A549 (cell line): ENCODE measurements at places on chromosomes 5 and 9.

DNA sequence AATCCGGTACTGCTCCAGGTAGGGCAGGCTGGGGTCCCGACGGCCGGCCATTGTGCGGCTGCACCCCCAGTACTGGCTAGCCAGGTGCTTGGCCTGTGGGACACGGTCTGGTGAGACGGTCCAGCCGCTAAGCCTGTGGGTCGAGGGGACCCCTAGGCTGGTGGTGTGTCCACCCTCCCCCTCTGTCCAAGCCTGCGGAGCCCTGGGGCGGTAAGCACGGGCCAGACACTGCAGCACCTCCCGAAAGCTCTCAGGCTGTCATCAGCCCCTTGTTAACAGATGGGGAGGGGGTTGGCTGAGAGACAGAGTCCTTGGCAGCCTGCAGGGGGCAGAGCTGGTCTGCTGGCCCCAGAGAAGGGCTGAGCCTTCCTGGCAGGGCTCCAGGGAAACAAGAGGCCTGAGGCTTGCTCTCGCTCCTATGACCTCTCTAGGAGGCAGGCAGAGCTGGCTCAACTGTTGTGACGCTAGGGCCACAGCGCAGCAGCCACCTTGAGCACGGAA is 11.8 kb upstream of the MRNIP start:
- DNase-seq, result peak; percentile 56

GRCh38 chr9:116549061-116549664 is 137.9 kb upstream of the TRIM32 start:
- peak; percentile 95 for DNase-seq

GRCh38 chr9:76571288-76571687 is 112.3 kb downstream of the GCNT1 start:
- no peak for DNase-seq

GRCh38 chr5:178899289-178899688 is 3.6 kb downstream of the ZFP2 start:
- DNase-seq, result no peak

GRCh38 chr9:8769153-8769552 is 969.6 kb upstream of the DMAC1 start:
- DNase-seq, result no peak

- DNase-seq, result no peak
Measured at GRCh38 chr5:36054647-36055046, 12.0 kb downstream of the UGT3A2 start.

DNA sequence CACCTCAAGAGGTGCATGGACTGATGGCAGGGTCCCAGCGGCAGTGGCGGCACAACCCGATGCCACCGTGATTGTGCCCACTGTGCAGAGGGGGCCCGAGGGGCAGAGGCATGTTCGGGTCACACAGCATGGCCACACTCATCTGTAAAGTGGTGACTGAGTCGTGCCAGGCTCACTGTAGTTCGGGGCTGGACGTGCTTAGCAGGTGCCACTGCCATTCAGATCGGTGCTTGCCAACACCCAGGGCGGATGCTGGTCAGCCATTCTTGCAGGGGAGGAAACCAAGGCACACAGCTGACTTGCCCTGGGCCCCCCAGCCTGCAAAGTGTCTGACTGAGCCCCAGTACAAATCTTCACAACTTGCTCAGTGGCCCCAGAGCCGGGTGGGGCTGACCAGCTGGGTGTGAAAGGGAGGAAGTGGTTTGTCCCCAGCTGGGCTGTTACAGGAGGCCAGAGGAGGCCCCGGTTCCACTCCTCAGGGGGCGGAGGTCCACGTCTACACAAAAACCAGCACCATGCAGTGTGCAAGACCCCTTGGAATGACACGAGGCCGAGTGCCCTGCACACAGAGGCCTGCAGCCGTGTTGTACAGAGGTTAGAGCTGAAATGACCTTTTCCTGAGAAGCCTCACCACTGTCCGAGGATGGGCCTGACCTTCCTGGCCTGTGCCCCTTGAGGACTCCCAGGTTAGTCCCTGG is 17.9 kb downstream of the FGD3 start:
- DNase-seq, result no peak

- peak; percentile 61 for DNase-seq
Measured at GRCh38 chr9:111969061-111969460, 72.4 kb downstream of the UGCG start.

DNA sequence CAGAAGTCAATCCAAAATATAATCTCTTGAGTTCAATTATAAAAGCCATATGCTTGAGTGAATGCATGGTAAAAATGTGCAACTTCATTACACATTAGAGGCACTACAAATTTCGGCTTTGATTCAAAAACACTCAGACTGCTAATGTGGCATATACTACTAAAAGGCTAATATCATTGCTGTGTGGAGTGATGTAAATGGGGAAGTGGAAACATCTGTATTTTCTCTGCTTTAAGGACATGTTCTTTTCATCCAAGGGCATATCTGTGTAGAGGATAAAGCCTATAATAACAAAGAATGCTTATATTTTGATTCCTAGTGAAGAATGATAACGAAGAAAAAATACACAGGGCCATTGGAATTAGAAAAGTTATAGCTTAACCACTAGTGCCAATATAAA is 643.9 kb upstream of the ZNF608 start:
- no peak for DNase-seq

- DNase-seq, result peak; percentile 15
Measured at GRCh38 chr9:116951588-116952435, 264.7 kb downstream of the TRIM32 start.

DNA sequence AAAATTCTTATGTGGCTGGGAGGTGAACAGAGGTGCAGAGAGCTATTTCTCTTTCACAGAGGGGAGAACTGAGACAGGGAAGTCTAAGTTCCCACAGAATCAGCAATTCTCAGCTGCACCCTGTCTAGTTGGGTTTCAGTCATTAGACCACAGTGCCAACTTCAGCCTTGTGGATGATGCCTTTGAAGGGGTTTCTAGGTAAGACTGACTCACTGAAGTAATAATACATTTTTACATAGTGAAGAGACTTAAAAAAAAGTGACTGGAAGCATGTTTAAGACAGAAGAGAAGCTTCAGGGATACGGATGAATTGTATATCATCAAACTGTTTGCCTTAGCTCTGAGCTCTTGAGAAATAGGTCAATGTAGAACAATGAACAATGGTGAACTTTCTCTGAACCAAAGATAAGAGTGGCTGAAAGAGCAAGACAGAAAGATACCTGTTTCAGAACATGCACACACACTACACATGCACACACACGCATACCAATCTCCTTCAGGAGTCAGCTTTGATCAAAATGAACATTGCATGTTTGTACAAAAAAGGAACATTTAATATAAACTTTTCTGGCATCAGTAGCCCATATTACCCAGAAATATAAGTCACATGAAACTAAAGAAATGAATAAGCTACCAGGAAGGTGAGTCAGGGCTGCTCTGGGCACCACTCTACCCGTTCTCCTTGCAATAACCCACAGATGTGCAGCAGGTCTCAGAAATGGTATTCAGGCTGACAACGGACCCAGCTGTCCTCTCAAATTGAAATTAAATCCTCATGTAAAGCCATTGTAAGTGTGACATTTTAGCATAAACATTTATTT is 12.6 kb upstream of the FYB1 start:
- DNase-seq, result peak; percentile 62

GRCh38 chr5:10639846-10640368 is 76.0 kb downstream of the ANKRD33B start:
- DNase-seq, result no peak

GRCh38 chr5:127294829-127295228 is 4.2 kb downstream of the MEGF10 start:
- no peak for DNase-seq

DNA sequence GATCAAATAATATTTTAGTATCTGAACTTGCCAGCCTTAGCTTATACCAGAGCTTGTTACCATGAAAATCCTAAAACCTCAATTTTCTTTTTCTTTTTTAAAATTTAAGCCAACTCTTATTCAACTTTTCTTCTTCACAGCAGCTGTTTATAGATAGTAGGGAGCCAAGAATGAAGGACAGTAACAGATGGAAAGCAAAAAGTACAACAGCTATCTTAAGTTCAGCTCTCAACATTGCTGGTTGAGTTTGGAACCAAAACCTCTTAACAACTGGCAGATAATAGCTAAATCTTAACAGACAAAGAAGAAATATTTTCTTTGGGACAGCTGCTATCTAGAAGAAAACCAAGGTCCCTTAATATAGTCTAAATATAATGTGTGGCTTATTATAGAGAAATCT is 74.7 kb downstream of the PJA2 start:
- no peak for DNase-seq

GRCh38 chr5:96922499-96923244 is 13.2 kb upstream of the LNPEP start:
- no peak for DNase-seq

- no peak for DNase-seq
Measured at GRCh38 chr5:174998131-174998730, 273.8 kb downstream of the MSX2 start.

GRCh38 chr9:117151716-117152115 is 263.1 kb downstream of the ASTN2 start:
- no peak for DNase-seq

- DNase-seq, result no peak
Measured at GRCh38 chr5:67875601-67876000, 340.0 kb upstream of the PIK3R1 start.
